Amygdala (tissue), 56 donors: ENCODE measurements at places on chromosomes 6 and 20.

DNA sequence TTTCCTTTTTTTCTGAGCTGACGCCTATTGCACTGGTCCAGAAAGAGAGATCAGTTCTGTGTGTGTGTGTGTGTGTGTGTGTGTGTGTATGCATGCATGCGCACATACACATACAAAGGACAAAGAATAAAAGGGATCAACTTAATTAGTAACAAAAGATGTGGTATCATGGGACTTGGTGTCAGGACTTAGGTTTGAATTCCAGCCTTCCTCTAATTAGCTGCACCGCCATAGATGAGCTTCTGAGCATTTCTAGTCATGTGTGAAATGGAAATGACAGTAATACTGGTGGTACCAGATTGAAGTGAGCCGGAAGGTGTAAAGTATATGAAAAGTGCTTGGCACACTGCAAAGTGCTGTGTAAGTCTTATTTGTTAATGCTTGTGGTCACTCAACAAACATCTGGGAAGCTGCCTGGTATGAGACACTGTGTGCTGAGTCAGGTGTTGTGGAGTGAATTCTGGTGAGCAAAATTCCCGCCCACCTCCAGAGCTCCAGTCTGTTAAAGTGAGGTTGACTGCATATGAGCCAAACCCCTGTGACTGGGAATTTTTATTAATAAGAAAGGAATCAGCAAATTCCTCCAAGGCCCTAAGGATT, 12.4 kb downstream of the DAAM2 start:
- DNase-seq = no peak

GRCh38 chr6:27514906-27515495, 42.1 kb upstream of the ZNF184 start:
- no peak for DNase-seq

GRCh38 chr6:28081486-28081751, 1.1 kb downstream of the ZNF165 start:
- DNase-seq = peak; percentile 36

DNA sequence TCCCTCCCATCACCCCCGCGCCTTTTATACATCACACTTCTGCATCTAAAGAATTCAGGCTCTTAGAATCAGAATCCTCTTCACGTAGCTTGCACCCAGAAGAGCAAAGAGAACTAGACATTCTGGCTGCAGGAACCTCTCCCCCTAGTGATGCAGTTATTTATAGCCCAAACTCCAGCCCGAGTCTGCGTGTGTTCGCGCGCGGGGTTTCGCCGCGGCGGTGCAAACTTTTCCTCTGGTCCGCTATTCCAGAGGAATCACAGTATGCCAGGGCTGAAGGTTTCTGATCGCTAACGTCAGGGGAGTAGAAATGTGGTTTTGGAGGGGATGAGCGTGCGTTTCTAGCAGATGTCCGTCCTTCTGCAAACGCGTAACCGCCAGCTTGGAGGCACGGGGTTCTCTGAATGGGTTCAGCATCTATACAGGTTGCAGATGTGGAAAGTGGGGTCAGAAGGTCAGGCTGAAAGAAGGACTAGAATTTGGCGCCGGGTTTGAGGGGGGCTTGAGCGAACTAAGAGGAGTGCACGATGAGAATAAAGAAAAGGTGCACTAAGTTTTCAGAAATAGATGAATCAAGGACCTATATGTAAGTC, 1.8 kb downstream of the EPHA7 start:
- DNase-seq = no peak

DNA sequence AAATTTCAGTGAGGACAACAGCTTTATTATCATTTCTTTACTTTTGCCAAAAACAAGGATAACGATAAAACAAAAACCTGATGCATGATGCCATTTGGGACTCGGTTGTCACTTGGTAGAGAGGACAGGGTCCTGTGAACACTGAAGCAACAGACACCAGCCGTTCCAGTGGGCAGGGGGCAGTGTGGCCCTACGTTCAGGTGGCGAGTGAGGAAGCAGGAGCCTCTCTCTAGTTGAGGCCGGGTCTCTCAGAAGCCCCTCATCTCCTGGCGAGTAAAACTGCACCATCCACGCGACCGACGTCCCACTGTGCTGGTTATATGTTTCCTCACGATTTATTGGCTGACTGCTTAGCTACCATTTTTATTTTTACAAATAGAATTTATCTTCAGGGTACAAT, 231.6 kb downstream of the THBS2 start:
- no peak for DNase-seq

DNA sequence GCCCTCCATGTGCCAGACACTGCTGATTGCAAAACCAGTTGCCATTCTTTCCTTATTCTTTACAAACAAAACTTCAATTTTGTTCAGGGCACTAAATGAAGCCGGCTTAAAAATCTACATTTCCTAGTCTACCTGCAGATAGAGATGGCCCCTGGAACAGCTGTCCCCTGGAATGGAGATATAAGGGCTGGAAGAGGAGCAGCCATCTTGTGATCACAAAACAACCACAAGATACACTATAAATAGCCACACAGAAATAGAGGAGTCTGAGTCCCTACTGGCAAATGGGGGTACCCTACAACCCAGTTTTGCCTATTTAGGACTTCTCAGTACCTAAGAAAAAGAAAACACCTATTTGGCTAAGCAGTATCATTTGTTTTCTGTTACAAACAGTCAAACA, 115.9 kb upstream of the BEND6 start:
- no peak for DNase-seq

- DNase-seq = peak; percentile 20
These were observed 475.0 kb upstream of the SULF2 start for GRCh38 chr20:48260129-48260756.

DNA sequence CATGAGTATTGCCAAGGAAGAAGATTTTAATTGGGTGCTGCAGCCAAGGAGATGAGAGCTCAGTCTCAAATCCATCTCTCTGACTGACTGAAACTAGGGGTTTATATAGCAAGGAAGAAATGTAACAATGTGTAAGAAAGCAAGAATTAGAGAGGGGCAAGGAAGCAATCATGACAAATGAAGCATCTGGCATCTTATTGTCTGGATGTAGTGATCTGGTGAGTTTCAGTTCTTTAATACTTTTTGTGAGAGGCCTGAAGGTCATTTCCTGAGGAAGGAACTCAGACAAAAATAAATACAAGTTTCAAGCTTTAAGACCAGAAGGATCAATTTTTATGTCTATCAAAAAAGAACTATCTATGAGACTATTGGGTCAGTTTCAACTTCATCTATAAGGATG, 64.2 kb downstream of the HTR1E start:
- no peak for DNase-seq

DNA sequence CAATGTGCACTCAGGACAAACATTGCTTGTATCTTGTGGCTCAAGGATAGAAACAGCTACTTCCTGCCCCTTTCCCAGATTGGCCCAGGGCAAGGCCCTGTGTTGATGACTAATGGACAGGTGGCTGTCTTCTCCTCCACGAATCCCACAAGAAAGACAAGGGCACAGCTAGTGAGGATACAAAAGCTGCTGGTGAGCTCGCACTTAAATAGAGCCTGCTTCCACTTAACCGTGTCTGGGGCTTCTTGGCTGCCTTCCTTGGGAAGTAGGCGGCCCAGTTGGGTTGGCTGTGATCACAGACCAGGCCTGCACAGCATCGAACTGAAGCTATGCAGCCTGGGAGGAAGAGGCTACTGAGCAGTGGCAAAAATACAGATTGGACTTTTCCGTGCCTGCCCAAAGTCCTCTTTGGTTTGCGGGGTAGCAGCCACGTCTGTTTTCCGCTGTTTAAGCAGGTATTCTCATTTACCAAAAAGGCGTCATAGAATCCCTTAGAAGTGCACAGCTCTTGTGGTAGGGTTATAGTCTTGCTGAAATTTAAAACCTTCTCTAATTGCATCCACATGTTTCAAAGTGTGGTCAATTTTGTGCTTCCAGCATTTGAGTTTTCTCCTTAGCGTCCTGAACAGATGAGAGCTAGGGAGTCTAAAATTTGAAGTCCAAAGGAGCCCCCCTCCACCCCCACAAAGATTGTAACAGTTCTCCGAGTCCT, 23.0 kb upstream of the NAA20 start:
- no peak for DNase-seq

- no peak for DNase-seq
These were observed 61.2 kb downstream of the SSR1 start for GRCh38 chr6:7251646-7252260.

- DNase-seq = no peak
These were observed 21.8 kb upstream of the UFL1 start for GRCh38 chr6:96499781-96500180.

- DNase-seq = no peak
These were observed 618.6 kb downstream of the CBLN4 start for GRCh38 chr20:55386686-55387085.

DNA sequence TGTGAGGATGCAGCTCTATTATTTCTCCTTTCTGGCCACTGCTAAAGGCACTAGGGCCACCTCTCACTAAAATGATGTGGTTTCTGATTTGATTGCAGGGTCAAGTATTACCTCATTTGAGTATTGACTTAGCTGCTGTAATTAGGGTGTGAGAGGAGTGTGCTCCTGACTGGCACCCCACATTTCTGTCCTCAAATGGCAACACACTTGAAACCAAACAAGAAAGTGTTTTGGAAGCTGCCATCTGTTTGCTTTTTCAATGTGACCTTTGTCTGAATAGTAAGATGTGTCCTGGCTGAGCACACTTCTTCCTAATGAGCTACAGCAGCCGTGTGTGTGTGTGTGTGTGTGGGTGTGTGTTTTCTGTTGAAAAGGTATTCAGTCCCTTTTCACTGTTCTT, 62.8 kb upstream of the SCP2D1 start:
- DNase-seq = no peak

GRCh38 chr6:149270616-149271015, 46.9 kb upstream of the TAB2 start:
- no peak for DNase-seq

DNA sequence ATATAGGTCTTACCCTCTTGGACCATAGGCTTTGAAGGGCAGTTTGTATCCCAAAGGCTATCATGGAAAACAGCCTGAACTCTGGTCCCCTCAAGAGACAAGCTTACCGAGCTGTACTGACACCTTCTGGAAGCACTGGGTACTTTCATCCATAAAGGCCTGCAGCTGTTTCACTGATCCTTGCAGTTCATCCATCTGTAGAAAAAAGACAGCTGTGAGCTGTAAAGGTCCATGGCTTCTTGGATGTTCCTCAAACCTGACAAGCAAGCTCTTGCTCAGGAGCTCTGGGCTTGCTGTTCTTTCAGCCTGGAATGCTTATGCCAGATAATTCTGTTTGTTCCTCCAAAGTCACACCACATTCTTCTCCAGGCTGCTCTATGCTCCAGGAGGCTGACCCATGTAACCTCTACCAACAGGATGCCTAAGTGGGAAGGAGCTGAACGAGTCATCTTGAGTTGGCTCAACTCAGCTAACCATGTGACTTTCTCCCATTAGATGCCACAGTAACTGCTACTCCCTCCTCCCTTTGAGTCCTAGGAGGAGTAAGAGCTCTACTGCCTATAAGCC, 8.8 kb upstream of the NDRG3 start:
- DNase-seq = peak; percentile 21

DNA sequence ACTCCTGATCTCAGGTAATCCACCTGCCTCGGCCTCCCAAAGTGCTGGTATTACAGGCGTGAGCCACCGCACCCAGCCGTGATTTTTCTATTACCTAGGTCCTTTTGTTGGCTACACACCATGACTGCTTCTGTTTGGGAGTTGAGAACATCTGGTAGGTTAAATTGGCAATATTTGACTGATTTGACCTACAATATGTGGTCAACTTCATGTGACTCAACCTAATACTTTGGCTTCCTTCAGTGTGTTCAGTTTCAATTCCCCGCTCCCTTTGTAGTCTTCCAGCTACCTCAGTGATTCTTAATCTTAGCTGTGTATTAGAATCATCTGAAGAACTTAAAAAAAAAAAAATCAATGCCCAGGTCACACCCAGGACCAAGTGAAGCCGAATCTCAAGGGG, 47.4 kb downstream of the MYB start:
- no peak for DNase-seq

- DNase-seq = no peak
These were observed 35.1 kb downstream of the FRMD1 start for GRCh38 chr6:168043848-168044415.

DNA sequence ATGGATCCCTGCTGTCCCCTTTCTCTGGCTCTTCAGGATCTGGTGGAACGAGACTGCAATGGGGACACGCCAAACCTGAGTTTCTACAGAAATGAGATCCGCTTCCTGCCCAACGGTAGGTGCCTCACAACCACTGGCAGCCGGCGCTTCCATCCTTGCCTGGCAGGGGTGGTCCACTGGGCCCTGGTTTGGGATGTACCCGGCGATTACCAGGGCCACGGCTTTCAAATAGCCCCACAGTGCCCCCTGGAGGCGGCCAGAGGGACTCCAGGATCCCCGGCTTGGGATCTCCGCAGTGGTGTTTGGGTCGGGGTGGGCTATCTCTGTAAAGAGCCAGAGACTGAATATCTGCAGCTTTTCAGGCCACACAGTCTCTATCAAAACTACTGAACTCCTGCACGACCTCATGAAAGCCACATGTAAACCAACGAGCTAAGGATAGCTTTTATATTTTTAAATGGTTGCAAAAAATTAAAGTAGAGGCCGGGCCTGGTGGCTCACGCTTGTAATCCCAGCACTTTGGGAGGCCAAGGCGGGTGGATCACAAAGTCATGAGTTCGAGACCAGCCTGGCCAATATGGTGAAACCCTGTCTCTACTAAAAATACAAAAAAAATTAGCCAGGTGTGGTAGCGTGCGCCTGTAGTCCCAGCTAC, 3.7 kb downstream of the OGFR start:
- no peak for DNase-seq

DNA sequence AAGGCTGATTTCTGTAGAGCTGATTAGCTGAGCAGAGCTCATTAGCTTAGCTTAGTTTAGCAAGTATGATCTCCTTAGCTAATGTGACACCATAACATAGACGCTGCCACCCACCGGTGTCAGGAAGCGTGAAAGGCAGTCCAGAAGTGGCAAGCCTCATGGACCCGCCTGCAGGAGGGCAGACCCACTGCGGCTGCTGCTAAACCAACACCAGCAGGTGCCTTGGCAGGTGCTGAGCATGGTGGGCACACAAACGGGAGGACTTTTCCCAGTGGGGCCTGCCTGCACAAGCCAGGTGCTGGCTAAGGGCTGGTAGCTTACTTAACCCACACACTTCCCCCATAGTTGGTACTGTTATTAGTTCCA, 22.7 kb downstream of the ZDHHC14 start:
- no peak for DNase-seq

- DNase-seq = no peak
These were observed 43.1 kb downstream of the CD109 start for GRCh38 chr6:73739096-73739495.

GRCh38 chr6:107624050-107624449, 134.1 kb downstream of the SOBP start:
- no peak for DNase-seq

DNA sequence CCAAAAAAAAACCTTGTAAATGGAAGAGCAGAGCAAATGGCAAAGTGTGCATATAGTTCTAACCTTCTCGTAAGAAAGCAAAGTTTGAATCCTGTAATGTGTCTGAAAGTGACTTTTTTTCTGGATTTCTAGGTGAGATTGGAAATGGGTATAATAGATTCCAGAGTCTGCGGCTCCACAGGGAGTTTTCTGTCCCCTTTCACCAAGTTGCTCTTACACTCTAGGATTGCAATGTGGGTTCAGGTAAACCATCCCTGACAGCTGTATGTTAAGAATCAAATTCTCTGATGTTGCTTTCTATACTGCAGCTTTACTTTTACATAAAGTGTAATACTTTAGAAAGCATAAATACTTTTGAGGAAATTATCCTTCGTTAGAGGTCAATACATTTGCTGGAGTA, 260.1 kb downstream of the PRL start:
- no peak for DNase-seq
